ENCODE measurements at places on chromosomes 12 and 14.
A peak's percentile ranks its signal among the peaks of the same experiment; 100 is the strongest.

- DNase-seq, result no peak
These were observed 637 bp downstream of the ACVRL1 start for GRCh38 chr12:51907856-51908425.

DNA sequence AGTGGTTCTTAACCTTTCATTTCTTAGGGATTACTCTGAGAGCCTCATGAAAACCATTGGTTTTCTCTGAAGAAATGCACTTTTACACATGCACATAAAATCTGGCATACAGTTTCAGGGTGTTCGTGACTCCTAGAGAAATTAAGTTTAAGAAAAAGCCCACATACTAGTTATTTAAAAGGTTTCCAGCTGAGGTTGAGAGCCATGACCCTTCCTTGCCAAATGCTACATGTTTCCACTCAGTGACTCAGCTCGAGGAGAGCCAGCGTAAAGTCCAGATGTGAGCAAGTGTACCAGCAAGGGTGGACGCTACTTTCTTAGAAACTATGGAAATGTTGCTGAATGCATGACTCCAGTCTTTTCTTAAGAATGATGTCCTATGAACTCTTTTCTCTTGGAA is 42.7 kb upstream of the FLRT2 start:
- DNase-seq, result no peak

- DNase-seq, result no peak
These were observed 75.0 kb upstream of the CCDC60 start for GRCh38 chr12:119259484-119259883.

DNA sequence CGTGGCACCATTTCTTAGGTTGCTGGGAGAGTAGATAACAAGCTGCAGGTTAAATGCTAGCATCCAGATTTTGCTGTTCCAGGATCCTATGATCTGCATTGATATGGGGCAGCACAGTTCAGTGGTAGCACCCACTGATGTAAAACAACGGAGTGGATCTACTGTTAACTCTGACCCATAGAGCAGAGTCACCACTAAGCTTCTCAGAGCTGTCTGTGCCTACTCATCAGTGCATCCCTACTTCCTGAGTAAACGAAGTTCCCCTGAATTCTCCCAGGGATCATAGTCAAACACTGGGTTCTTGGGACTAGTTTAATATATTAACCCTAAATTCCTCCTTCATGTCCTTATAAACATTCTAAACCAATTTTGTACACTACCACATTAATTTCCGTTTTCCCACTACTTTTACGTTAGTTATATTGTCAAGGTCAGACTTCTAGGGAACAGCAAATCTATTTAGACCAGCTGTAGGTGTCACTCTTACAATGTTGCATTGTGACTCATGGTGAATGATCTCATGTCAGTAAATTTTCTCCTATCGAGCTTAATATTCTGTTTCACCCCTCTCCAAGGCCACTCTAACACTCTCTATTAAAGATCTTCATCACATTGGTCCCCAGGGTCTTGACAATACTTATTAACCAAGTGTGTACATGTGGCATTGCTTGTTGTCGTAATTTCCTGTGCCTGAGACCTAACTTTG is 10.3 kb downstream of the RERGL start:
- DNase-seq, result no peak

DNA sequence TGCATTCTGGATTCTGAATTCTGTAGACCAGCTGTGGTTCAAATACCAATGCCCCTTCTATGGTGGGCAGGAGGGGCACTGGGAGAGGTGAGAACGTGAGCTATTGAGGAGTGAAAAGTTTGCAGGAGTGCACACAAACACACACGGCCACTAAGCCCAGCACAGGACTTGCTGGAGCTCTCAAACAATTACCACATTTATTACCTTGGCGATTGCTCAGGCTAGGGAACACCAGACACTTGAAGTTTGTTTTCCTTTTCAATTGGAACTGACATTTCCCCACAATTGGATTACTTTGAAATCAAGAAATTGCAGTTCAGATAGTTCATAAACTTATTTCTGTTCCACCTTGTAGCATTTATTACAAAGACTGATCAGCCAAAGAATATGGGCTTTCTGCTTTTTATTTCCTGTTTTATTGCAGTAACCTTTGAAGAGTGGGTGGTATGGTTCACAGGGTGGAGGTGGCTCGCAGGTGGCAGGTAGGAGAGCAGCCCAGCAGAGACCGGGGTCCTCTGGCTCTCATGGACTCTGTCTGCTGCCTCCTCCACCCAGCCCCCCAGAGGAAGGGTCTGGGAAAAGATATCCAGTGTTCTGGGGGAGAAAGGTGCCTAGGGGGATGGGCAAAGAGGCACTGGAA is 429.8 kb upstream of the CCDC196 start:
- DNase-seq, result no peak

- no peak for DNase-seq
These were observed 4.9 kb upstream of the WIF1 start for GRCh38 chr12:65125975-65126374.

- no peak for DNase-seq
These were observed 41.6 kb downstream of the ITPR2 start for GRCh38 chr12:26791301-26791791.

DNA sequence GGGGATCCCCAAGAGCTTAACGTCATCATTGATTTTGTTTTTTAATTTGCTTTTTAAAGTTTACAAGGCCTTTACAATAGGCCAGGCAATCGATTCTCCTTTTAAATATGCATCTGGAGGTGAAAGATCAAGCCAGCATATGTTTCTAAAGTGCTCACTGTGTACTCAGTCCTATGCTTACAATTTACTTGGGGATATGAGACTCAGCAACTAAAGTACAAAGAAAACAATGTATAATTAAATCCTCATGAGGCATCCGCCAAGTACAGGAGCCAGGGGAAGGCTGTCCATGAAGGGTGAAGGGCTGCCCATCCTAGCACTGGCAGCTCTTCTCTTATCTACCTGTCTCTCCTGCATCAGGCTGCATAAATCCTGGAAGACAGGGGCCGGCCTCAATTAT is 11.8 kb downstream of the CCDC92 start:
- DNase-seq, result no peak

DNA sequence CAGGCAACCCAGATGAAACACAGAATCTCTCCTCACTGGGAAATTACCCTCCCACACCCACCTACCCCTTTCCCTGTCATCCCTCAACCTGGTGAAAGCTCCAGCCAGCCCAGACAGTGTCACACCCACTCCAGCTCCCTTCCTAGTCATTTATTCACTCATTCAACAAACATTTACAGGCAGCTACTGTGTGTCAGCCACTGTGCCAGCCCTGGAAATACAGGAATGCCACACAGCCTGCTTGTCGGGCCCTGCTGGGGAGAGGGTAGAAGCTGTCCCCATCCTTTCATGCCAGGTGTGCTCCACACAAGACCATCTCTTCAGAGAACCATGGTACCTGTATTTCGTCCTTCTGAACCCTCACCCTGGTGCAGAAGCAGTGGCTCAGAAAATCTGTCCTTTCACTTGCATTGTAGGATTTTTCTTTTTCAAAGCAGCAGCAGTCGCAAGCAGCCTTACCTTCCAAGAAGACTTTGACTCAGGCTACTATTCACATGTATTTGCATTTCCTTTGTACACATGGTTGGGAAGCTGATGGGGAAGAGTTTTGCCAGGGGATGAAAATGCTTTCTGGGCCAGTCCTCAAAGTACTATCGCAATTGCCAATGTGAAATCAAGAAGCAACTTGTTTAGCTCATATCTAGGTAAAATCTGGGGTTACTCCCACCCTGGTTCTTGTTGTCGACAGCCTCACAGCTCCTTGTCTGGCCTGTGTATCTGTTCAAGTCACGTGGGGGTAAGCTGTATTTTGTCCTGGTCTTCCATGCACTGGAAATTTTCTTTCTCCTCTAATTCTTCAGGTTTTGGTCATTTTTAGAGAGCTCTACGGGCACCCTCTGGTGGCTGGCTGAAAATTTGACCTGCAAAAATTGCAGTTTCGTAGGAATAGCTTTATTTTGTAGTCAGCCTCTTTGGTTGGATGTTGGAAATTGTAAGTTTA is 147.4 kb upstream of the EGLN3 start:
- DNase-seq, result peak; percentile 7

- no peak for DNase-seq
These were observed 75.9 kb upstream of the AMIGO2 start for GRCh38 chr12:47155457-47156166.

- DNase-seq, result no peak
These were observed 72.7 kb upstream of the MANSC4 start for GRCh38 chr12:27852742-27853141.

- no peak for DNase-seq
These were observed 368.0 kb downstream of the FUT8 start for GRCh38 chr14:65780566-65780965.

DNA sequence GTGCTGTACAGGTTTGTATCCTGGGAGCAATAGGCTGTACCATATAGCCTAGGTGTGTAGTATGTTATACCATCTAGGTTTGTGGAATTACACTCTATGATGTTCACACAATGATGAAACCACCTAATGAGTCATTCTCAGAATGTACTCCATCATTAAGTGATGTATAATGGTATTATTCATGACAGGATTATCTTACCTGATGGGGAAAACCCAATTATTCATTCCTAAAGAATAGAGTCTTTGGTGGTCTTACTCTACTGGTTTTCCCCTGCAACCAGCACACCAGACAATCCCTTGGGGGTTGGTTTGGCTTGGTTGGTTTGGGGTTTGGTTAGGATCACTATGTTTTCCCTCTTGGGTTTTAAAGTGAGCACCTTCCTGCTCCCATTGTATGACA is 12.6 kb upstream of the OR10P1 start:
- no peak for DNase-seq

DNA sequence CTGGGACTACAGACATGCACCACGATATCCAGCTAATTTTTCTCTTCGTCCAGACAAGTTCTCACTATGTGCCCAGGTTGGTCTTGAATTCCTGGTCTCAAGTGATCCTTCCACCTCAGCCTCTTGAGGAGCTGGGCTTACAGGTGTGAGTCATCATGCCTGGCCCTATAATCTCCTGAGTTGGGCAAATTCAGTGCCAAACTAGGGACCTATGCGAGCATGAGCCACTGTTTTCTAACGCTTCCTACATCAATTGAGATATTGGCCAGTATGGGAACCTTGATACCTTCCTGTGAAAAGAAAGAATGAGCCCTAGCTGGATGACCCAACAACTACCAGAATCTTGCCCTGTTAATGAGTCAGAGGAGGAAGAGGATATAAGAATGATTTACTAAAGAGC is 585.2 kb downstream of the C12orf50 start:
- DNase-seq, result no peak

DNA sequence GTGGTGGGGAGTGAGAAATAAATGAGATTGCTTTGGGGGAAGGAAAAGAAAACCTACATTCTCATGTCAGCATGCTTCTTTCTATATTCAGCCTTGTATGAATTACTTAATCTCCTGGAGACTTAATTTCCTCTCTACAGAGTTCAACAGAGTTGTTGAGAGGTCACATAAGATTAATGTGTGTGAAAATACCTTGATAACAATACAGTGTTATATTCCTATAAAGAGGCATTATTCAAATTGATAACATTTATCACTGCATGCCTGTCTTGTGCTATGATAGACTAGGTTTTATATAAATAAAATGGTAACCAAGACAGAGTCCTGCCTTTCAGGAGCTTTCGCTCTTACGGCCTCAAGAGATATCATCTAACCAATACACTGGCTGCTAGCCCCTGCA is 9.6 kb downstream of the FLRT2 start:
- no peak for DNase-seq

DNA sequence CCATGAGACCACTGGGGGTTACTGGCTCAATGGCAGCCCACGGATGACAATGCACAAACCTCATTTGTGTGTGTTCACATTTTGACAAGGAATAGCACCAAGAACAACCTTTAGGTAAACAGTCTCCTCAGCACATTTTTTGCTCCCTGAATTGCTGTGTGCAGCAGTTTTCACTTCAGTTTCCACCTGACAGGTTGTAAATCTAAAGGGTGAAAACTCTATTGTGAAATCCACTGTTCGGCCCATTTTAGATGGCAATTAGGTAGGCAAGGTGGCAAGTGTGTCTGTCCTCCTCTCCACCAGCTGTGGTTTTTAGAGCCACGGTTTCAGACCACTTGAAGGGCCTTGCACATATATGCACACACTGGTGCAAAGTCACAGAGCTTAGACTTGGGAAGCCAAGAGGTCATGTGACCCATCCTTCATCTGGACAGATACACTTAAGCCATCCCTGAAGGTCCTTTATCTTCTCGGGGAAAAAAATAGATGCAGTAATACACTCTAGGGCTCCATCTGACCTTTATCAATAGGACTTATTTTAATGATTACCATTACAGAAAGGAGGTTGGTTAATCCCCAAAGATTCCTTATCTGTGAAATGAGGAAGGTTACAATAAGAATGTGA is 23.2 kb downstream of the HAL start:
- no peak for DNase-seq

GRCh38 chr14:100813291-100813690 is 12.6 kb upstream of the MEG3 start:
- DNase-seq, result no peak

DNA sequence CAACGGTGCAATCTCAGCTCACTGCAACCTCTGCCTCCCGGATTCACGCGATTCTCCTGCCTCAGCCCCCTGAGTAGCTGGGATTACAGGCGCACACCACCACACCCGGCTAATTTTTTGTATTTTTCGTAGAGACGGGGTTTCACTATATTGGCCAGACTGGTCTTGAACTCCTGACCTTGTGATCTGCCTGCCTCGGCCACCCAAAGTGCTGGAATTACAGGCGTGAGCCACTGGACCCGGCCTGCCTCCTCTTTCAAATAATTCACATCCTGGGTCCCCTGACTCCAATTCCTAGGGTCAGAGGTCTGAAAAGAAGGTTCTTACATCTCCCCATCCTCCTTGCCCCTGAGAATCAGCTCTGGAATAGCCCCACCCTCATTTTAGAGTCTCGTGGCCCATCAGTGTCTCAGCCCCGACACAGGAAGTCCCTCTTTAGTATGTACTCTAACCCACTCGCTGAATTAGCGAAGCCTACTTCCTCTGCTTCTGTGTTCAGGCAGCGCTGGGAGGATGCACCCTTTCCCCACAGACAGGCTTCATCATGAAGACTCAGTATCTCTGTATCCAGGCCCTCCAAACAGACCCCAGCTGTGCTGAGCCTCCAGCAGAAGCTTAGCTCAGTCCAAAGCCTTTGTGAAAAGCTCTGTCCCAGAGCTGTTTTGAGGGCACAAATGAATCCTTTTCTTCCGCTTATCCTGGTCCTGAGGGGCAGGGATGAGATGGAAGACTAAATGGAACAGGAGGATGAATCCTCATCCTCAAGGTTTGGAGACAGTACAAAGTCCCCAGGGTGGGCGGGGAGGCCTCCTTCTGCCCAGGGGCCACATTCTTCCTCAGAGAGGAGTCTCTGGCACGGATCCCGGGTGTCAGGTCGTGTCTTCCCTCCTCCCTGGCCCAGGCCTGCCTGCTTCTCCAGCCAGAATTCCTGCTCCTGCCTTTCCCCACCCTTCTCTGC is 3.5 kb downstream of the LPAR5 start:
- peak; percentile 91 for DNase-seq

All from Jurkat, Clone E6-1 (cell line).